ENCODE measurements at places on chromosomes 3 and 15. TPM values are rescaled to one million over a fixed set of nuclear protein-coding genes. Genes with fewer than 3 reads are reported as not detected.

GRCh38 chr15:70195171-70195570, 97.5 kb upstream of the TLE3 start:
- no peak for DNase-seq

DNA sequence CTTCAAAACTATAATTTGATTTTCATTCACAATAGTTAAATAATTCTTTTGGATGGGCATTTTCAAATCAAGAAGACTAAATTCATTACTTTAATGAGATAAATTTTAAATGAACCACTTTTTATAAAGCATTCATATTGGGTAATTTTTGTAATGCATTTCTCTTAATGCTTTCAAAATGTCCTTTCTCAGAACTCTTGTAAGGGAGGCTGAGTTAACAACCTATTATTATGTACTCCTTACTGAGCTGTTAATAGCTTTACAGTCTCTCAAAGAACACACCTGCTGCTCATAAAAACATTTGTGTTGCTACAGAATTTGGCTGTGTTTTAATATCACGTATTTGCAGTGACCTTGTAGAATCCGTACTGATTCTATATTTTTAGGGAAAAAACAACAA, 334.0 kb upstream of the ARL6 start:
- no peak for DNase-seq

DNA sequence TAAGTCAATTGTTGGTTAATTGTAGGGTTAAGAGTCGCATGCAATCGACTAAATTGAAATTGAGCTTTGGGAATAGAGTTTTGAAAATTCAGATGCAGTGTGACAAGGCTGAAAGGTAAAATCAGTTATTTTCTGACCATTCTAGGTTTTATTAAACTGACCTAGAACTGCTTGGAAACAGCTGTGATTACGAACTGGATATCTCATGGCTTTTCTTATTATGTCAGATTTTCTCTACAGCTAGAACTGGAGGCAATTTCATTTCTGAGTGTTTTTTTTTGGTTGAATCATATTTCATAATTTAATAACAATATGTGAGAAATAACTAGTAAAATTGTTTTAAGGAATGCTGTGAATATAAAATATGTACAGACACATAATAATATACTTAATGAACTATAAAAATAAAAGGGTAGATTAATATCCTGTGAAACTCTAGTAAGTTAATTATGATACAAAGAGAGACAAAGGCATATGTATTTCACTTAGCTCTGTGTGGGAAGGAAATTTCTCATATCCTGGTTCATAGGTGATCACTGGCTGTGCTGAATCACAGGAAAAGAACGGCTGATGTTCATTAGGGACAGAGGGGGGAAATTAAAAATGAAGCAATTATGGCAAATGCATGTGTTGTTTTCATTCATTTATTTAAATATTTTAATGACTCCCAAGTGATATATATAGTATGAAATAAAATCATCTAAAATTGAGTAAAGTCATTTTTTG, 403.2 kb downstream of the ZIC1 start:
- no peak for DNase-seq

DOCK3 gene
- total RNA-seq = 2.0 TPM

QRICH1 gene
- 137 TPM for total RNA-seq

RAD51 gene
- total RNA-seq = 16.1 TPM

TRIM42 gene
- total RNA-seq = not detected

SERINC4 gene
- 0.38 TPM for total RNA-seq
